HS-27A (cell line): ENCODE measurements at places on chromosomes 1 and 21.

DNA sequence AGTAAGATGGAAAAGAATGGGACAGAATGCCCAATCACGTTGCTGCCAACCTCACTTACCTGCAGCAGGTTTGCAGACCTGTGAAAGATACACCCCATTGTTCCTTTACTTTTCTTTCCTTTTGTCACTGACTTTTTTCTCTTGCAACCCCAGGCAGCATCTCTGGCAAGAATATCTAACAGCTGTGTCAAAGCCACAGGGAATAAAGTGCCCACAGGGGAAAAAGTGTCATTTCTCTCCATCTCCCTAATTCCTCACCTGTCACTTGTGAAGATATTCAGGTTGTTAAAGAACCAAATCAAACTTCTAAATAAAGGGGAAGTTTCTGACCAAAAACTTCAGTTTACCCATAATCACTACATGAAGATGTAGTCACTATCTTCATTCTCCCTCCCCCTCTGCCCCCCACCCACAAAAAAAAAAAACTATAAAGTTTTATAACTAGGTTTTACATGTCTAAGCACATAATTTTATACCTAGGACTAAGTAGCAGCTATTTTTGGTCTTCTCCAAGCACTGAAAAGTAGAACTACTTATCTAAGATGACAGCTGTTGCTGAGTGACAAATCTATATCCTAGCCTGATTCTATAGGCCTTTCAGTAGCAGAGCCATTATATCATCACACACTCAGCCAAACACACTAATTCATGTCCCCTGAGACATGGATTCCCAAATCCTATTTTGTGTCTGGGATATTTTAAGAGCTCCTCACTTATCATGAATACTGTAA lies 54.9 kb downstream of the TBX15 start:
- DNase-seq = no peak

GRCh38 chr21:42939582-42940413 lies 14.4 kb upstream of the ERVH48-1 start:
- peak; percentile 50 for DNase-seq

- no peak for DNase-seq
These were observed 21.5 kb upstream of the RCAN3 start for GRCh38 chr1:24481101-24481500.

DNA sequence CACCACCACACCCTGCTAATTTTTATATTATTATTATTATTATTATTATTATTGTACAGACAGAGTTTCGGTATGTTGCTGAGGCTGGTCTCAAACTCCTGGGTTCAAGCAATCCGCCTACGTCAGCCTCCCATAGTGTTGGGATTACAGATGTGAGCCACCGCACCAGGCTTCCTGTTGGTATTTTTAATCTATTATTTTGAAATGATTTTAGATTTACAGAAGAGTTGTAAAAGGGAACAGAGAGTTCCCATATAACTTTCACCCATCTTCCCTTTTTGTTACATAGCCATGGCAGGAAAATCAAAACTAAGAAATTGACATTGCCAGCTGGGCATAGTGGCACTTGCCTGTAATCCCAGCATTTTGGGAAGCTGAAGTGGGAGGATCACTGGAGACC lies 42.9 kb upstream of the CITED4 start:
- no peak for DNase-seq

GRCh38 chr1:222926566-222926965 lies 111.7 kb downstream of the DISP1 start:
- no peak for DNase-seq

DNA sequence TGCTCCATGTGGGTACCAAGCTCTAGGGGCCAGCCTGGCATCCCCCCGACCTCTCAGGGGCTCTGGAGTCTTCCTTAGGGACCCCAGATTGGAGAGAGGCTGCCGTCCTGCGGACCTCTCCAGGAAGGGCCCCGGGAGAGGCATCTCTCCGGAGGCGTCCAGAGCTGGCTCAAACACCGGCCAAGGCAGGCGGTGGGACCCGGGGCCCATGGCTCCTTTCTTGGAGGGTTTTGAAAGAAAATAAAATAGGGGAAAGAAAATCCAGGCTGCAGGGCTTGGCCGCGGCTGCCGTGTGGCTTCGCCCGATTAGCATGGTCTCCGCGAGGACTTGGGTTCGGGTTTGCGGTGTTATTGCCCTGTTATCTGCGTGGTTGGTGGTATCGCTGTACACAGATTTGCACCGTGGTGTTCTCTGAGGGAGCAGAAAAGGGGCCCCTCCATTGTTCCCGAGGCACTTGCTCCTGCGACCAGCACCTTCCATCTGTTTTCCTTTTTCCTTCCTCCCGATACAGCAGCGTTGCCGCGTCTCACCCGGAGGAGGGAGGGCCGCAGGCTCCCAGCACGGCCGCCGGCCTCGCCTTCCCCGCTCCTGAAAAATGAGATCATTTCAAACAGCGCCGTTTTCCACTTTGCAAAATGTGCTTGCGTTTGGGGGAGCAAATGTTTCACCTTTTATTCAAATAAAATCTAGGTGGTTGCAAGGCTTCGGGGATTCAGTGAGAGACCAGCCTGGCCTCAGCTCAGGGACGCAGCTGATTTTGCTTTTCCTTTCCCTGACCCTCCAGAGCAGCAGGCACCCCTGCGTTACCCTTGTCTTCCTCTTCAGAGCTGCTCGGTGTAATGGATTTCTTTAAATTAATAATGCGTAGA lies 86.3 kb downstream of the PRDM16 start:
- DNase-seq = no peak

GRCh38 chr1:53123453-53124140 lies 18.8 kb downstream of the SLC1A7 start:
- no peak for DNase-seq

GRCh38 chr1:56468518-56468917 lies 110.8 kb downstream of the PLPP3 start:
- DNase-seq = no peak

- DNase-seq = no peak
These were observed 107.7 kb downstream of the PDE9A start for GRCh38 chr21:42760951-42761751.

GRCh38 chr1:151416231-151416630 lies 16.9 kb downstream of the PSMB4 start:
- no peak for DNase-seq

DNA sequence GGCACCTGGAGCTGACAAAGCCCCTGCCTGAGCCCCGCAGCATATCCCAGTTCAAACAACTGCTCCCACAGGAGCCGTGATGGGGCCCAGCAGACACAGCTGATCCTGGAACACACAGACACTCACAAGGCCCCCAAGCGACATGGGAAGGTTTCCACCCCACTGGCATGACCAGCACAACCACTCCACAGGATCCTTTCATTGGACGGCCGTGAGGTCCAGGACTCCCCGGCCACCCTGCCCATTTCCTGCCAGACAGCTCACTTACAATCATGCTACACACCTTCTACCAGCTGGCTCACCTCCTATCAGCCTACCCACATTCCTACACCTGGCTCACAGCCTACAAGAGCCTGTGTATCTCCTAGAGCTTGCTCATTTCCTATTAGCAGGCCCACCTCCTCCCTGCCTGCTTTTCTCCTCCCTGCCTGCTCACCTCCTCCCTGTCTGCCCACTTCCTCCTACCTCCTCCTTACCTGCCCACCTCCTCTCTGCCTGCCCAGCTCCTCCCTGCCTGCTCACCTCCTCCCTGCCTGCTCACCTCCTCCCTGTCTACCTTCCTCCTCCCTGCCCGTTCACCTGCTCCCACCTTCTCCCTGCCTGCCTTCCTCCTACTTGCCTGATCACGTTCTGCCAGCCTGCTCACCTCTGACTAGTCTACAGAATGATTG lies 73.9 kb downstream of the MATN1 start:
- DNase-seq = no peak

GRCh38 chr21:41684381-41685245 lies 82.2 kb downstream of the RIPK4 start:
- peak; percentile 53 for DNase-seq

- DNase-seq = no peak
These were observed 64.3 kb upstream of the COL6A1 start for GRCh38 chr21:45917241-45917640.

- DNase-seq = no peak
These were observed 39.8 kb downstream of the LHX4 start for GRCh38 chr1:180269645-180270529.

GRCh38 chr1:84360316-84360715 lies 38.0 kb upstream of the DNASE2B start:
- no peak for DNase-seq

DNA sequence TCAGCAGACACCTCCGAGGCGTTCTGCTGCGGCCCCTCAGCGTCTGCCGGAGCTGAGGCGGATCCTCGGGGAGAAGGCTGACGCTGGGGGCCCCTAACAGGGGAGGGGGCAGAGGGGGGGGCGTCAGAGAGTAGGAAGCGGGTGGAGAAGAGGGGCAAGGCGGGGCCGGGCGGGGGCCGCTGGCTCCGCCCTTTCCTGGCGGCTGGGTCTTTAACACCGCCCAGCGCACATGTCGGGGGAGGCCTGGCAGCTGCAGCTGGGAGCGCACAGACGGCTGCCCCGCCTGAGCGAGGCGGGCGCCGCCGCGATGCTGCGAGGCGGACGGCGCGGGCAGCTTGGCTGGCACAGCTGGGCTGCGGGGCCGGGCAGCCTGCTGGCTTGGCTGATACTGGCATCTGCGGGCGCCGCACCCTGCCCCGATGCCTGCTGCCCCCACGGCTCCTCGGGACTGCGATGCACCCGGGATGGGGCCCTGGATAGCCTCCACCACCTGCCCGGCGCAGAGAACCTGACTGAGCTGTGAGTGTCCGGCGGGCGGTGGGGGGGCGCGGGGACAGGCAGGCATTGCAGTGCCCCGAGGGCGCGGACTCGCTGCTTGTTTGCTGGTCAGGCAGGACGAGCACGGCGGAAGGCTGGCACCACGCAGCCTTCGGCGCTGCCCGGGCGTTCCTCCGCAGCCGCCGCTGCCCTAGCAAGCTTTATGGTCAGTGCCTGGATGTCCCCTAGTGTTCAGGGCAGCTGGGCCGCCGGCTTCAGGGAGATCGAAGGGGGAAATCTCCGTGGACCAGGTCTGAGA lies at the start of gene NTRK1:
Gene NTRK1, plus strand, starts transcription at position 238 of the 796 bp plus-strand sequence. Its CDS starts 70 bp downstream, at position 308.
- DNase-seq = no peak

DNA sequence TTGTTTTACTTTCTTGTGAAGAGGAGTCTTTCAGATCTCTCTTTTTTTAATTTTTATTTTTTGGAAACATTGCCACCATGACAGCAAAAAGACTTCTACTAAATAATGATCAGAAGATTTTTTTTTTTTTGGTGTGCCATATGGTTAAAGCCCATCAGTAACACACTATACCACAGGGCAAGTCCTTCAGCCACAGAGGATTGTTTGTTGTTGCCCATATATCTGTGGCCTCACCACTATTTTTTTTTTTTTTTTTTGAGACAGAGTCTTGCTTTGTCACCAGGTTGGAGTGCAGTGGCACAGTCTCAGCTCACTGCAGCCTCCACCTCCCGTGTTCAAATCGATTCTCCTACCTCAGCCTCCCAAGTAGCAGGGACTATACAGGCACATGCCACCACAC lies 29.2 kb downstream of the UAP1 start:
- no peak for DNase-seq

- no peak for DNase-seq
These were observed 138.9 kb upstream of the DMRTA2 start for GRCh38 chr1:50562106-50562505.

DNA sequence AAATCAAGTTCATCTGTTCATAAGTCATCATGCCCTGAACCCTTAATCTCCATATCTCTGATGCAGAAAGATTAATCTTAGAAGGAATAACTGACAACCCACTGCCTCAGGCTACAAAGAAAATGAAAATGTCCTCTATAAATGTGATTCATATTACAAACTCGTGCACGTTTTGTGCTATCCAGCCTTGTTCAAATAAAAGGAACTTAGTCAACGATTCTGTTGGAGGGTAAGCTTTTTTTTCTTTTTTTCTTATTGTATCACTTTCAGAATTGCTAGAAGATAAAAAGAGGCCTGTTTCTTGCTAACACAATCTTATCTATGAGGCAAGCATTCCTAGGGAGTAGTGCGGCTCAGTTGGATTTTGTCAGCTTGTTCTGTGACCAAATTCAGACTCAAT lies 228.4 kb downstream of the TM2D1 start:
- DNase-seq = peak; percentile 8

DNA sequence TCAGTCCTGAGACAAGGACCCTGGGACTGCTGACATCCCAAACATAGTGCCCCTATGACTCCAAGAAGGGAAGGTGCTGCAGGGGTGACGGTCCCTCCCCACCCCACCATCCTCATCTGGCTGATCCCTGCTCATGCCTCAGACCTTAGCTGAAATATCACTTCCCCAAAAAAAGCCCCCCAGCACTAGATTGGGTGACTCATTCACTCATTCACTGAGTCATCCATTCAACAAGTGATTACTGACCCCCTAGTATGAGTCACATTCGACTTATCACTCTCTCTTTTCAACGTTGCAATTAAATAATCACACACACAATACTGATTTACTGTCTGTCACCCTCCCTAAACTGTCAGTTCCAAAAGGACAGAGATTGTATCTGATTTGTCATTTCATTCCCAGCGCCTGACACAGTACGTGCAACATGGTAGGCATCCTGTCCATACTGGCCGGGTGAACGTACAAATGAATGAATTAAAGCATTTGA lies 48.6 kb downstream of the HIVEP3 start:
- peak; percentile 63 for DNase-seq

GRCh38 chr21:31503939-31504338 lies 155.6 kb upstream of the SOD1 start:
- no peak for DNase-seq

- no peak for DNase-seq
These were observed 25.4 kb upstream of the ALDH4A1 start for GRCh38 chr1:18927654-18928272.

DNA sequence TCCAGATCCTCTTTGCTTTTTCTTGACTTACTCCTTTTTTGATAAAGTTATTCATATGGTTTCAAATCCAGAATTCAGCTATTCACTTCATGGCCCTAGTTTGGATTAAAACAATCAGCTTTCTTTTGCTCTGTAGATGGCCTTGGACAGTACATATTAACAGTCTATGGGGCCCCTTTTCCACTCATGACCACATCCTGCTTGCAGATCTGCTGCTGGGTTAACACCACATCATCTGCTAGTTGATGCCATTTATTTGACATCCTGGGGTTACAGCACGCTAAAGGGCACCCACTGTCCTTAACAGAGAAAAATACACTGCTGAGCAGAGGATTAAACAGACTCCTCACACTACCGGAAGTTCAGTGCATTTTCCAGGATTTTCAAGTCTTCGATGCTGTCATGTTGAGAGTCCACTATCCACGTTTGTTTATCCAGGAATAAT lies 941 bp upstream of the IFI16 start:
- no peak for DNase-seq

DNA sequence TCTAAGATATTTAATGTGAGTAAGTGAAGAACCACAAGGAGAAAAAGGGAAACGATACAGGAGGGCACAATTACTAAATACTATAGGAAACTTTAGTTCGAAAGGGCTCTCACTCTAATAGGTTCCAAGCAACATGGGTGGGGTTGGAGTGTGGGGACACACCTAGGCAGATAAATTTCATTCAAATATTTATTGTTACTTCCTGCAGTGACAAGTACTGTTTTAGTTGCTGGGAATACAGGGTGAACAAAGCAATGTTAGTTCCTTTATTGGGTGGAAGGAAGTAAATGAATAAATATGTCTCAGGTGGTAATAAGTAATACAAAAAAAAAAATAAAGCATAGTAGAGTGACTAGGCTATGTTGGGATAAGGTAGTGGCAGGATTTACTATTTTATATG lies 73.2 kb upstream of the B3GALT2 start:
- no peak for DNase-seq
